ENCODE measurements at places on chromosomes 5 and 9.

DNA sequence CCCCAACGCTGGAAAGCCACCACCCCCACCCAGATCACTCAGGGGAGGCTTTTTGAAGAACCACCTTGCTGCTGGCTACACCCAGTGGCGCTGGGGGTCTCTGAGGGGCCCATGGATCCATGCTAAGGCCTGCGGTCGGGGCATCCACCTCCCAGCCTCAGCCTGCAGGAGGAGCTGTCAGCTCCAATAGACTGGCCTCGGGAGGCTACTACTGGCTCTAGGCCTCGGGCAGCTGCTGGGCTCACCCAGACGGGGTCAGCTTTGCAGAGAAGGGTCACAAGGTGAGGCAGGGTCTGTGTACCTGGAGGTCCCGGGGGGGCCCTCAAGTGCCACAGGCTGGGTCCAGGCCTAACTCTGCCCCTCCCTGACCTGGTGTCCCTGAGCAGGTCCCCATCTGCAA lies 193.7 kb downstream of the OLFM1 start:
- no peak for DNase-seq

- no peak for DNase-seq
Observed at GRCh38 chr5:166102947-166103346, 2188.5 kb upstream of the WWC1 start.

- DNase-seq: no peak
Observed at GRCh38 chr9:106600955-106601560, 261.9 kb upstream of the ZNF462 start.

DNA sequence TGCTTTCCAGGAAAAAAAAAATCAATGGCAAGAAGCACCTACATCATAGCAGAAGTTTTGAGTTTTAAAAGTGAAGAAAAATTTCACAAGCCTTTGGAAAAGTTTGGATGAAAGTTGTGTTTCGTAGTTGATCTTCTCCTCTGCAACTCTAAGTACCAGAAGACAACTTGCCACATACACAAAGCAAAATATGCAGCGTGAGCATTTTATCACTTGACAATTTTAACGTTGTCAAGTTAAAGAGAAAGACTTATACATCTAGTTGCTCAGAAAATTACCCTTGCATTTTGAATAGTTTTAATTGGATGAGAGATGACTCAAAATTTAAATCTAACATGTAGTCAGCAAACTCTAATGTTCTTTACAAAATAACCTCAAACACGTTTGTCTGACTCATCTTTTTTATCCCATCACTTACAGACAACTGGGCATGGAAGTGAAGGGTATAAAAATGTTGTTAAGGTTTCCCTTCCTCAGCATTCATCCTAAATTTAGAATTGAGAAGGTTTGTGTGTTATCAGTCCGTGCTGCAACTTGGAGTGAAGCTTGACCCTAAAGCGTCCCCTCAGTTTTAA lies 213.4 kb downstream of the MARCHF11 start:
- DNase-seq: no peak

GRCh38 chr5:34991486-34992238 lies 56.1 kb downstream of the AGXT2 start:
- no peak for DNase-seq

GRCh38 chr5:146897061-146897460 lies 18.5 kb upstream of the PPP2R2B start:
- no peak for DNase-seq

- no peak for DNase-seq
Observed at GRCh38 chr5:116546033-116546742, 28.4 kb downstream of the SEMA6A start.

- no peak for DNase-seq
Observed at GRCh38 chr5:158538506-158539074, 561.1 kb downstream of the EBF1 start.

- no peak for DNase-seq
Observed at GRCh38 chr5:109829331-109829730, 139.6 kb downstream of the MAN2A1 start.

DNA sequence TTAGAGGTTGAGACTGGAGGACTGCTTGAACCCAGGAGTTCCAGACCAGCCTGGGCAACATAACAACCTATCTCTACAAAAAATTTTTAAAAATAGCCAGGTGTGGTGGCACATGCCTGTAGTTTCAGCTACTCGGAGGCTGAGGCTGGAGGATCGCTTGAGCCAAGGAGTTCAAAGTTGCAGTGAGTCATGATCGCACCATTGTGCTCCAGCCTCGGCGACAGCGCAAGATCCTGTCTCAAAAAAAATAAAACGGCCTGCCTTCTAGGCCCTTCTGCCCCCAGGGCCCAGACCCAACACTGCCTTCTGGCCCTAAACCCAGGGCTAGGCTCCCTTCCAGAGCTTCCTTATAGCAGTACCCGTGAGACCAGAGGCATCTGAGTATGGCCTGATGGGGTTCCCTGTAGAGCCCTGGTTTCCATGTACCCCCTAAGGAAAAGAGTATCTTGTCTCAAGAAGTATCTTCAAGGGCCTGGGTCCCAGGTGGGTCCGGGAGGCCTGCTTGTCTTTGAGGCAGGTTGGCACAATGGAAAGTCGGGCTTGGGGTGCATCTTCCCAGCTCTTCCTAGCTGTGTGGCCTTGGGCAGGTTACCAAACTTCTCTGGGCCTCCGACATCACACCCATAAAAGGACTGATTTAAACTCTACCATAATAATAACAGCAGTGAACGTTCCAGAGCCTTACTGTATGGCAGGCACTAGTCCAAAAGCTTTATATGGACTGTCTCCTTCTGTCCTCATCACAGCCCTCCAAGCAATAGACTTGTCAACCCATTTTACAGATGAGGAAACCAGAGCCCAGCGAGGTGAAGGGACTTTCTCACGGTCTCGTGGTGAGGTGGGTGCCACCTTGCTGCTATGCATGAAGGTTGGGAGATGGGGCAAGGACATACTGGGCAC lies 9.6 kb downstream of the LRRC8A start:
- DNase-seq: no peak

DNA sequence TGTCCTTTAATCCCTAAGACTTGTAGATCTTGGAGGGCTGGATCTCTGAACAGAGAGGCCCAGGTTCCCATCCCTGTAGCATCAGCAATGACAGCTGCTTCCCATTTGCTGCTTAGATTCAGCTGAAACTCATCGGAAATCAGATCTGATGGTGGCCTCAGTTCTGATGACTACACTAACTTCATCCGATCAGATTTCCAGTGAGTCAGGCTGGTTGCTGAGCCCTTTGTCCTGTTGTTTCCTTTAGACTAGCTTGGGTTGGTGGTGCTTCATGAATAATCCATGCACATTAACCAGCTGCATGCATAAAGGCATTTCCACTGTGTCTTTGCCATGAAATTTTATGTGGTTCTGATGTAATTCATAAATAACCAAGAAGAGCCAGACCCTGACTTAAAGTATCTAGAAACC lies 195.2 kb upstream of the TUT7 start:
- DNase-seq: no peak

DNA sequence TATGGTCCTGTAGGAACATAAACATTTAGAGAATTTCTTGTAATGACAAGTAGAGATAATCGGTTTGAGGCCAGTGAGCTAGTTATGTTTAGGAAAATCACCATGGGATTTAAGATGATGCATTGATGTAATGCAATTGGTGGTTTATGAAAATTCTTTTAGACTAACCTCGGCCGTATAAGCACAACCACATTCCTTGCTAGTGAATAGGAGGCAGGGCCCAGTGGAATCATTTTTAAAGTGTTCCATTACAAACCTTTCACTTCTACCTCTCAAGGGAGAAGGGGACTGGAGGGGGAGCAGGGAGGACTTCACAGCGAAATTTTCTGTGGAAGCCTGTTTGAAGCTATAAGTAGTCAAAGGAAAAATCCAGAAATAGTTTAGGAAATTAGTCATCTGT lies 71.8 kb upstream of the NFIL3 start:
- no peak for DNase-seq

DNA sequence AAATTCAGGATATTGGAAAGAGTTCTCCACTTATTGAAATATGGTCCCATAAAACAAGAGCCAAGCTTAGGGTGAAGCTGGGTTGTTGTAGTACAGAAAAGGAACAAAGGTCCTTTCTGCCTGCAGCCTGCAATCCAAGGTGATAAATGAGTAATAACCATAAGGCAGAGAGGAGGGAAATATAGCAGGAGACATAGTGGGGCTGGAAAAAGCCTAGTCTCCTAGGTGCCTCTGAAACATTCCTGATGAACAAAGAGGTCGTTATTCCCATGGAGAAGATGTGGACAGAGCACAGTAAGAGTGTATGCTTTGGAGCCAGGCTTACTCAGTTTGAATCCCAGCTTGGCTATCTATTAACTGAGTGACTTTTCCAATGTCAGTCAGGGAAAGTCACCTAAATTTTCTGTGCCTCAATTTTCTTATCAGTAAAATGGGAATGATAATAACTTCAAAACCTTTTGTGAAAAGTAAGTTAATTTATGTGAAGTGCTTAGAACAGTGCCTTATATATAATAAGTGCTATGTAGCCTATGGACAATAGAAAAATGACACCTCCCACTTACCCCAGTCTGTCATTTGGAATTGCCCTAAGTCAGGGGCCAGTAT lies 110.8 kb upstream of the GRIN3A start:
- no peak for DNase-seq

- no peak for DNase-seq
Observed at GRCh38 chr5:1172007-1172581, 29.3 kb upstream of the SLC6A19 start.

Data from stimulated activated CD8-positive, alpha-beta memory T cell treated with anti-CD3 and anti-CD28 coated beads, Interleukin-12 subunit alpha, Interleukin-12 subunit beta, amount 100 ng/mL, for 4 hours (primary cell).